ENCODE measurements at places on chromosomes 6 and 20.

GRCh38 chr6:149701714-149702113 is 16.2 kb downstream of the LATS1 start:
- DNase-seq: no peak

DNA sequence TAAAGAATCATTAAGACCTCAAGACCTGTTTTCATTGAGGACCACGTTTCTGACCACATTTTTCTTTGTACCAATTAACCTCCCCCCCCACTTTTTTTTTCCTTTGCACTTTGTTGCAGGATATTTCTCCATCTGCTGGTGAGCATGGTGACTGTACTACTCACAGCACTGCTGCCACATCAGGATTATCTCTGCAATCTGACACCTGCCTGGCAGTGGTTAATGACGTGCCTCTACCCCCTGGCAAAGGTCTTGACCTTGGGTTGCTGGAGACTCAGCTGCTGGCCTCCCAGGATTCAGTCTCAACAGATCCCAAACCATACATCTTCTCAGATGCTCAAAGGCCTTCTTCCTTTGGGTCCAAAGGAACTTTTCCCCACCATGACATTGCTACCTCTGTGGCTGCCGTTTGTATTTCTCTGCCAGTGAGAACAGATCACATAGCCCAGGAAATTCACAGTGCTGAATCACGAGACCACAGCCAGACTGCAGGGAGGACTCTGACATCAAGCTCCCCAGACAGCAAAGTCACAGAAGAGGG is 46.6 kb upstream of the EDN3 start:
- peak; percentile 77 for DNase-seq

DNA sequence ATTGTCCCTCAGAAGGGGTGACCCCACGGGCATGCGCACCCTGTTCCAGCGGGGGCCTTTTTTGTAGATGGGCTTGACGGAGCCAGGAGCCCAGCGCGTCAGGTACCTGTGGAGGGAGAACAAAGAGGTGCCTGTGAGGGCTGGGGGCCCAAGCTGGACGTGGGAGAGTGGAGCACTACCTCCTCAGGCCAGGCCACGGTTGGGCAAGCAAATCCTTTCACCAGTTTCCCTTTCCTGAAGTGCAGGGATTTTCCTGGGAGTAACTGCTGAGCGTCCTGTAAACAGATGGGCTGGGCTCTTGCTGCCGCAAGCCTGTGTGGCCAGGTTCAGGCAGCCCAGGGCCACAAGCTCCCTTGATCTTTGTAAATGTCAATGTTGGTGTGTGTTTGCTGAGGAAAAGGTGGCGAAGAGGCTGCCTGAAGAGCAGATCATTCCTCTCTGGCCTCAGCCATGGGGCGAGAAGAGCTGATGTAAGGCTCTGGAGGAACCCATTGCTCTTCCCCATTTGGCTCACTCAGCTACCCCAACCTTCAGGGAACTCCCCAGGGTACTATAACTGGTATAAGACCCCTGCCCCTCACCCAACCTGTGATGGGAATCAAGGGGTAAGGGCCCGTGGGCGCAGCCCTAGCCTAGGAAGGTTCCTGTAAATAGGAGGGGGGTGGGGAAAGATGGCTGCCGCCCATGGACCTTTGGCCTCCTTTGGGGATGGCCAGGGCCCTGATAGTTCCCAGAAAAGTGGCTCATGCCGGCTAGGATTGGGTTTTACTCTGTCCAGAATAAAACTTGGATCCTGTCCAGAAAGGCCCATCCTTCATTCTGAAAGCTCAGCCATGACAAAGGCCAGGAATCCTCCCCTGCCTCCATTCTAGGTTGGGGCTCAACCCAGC is 15.5 kb downstream of the MRPS18A start:
- DNase-seq: no peak

DNA sequence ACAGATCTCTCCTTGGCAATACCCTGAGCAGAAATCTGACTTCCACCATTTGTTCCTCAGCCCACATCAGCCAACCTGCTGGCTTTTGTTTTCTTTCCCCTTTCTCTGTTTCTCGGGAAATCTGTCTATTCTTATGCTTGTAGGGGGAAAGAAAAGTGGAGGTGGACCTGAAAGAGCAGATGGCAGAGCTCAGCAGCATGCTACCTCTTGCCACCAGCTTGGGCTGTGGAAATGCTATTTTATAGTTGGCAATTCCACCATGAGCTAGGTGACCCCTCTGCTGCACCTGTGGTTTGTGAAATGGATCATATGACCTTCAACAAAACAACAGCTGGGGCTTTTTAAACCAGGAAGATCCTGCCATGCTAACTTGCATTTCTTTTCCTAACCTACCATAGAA is 6.8 kb upstream of the SPATS1 start:
- no peak for DNase-seq

GRCh38 chr6:44122801-44123200 is 4.5 kb downstream of the MRPL14 start:
- DNase-seq: no peak

- DNase-seq: no peak
Measured at GRCh38 chr6:166905013-166905412, 51.3 kb downstream of the RNASET2 start.
